ENCODE measurements at places on chromosomes 1 and 21.

GRCh38 chr1:234600418-234601281 is 9.3 kb downstream of the IRF2BP2 start:
- DNase-seq = no peak

DNA sequence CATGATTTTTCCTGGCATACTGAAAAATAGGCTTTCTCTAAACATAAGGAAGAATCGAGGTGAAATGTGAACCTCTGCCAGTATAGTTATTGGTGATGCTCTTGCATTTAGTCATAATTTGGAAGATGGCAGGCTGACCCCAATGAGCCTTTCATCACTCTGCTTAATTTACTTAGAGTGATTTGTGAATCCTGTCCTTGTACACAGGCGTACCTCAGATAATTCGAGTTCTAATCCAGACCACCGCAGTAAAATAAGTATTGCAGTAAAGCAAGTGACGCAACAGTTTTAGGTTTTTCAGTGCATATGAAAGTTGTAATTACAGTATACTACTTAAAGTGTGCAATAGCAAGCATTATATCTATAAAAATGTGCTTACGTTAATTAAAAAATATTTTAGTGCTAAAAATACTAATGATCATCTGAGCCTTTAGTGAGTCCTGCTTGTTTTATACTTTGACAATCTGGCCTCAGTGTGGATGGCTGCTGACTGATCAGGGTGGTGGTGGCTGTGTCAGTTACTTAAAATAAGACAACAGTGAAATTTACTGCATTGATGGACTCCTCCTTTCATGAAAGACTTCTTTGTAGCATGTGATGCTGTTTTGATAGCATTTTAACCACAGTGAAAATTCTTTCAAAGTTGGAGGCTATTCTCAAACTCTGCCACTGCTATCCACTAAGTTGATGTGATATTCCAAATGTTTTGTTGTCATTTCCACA is 1.7 kb downstream of the PKNOX1 start:
- DNase-seq = no peak

DNA sequence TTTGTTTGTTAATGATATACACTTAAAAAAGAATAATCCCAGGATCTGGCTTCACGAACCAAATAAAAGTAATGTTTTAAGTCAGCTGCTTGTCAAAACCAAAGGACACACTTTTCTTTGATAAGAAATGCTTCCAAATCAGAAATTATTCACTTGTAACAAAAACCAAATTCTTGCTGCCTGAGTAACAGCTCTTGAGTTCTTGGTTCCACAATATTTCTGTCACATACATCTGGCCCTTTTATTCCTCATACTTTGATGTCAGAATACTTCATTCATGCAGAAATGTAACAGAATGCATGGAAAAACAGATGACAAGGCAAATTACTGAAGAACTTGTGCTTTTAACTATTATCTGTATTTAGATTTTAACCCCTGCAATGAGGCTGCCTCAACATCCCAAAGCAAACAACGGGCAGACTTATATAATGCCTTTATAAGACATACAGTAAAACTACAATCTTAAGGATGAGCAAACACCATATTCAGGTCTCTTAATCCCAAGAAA is 1.5 kb downstream of the VAMP4 start:
- no peak for DNase-seq

DNA sequence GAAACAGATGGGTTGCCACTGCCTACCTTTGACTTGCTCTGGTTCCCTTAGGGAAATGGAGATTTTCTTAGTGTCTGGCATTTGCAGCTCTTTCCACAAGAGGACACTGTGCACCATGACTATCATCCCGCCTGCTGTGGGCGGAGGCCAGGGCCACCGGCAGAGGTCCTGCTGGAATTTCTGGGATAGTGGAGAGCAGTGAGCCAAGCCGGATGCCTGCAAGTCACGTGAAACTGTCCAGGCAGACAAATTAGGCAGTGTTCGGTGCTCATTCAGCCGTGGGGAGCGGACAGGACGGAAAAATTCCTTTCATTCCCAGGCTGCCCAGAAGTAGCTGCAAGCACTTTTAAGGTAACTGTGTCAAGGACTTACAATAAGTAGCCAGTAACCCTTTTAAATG is 43.4 kb downstream of the IGSF5 start:
- peak; percentile 53 for DNase-seq

DNA sequence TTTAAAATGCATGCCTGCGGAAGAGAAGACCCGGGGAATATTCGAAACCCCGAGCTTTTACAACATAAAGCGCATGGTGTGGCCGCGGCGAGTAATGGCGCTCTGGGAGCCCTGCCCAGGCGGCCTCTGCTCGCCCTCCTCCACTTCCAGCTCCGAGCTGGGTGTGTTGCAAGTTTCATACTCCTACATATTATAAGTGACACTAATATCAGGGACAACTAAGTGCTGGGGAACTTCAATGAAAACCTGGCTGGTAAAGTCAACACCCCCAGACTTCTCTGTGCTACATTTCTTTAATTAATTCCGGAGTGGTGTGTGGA is 11.8 kb downstream of the SIM2 start:
- DNase-seq = no peak

GRCh38 chr1:71002709-71003475 is 44.7 kb downstream of the PTGER3 start:
- no peak for DNase-seq

- DNase-seq = no peak
Measured at GRCh38 chr1:35810096-35810881, 2.5 kb downstream of the AGO4 start.

DNA sequence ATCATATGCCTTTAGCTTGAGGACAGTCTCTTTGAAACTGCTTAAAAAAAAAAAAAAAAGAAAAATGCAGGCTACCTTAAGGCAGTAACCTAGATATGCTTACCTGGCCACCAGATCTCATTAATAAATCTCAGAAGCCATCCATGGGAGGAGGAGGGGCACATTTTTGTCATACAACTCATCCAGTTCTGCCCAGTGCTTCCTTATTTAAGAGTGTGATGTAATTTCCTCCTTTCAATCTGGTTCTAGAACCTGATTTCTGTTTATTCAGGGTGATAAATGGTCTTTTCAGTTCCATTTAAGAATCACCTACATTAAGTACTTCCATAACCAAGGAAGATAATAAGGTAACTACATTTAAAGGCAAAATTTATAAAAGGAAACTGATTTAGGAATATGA is 6.1 kb downstream of the ERRFI1 start:
- no peak for DNase-seq

- DNase-seq = no peak
Measured at GRCh38 chr1:152768847-152769533, 6.0 kb upstream of the LCE1F start.

- DNase-seq = no peak
Measured at GRCh38 chr1:233627376-233627775, 13.5 kb downstream of the KCNK1 start.

DNA sequence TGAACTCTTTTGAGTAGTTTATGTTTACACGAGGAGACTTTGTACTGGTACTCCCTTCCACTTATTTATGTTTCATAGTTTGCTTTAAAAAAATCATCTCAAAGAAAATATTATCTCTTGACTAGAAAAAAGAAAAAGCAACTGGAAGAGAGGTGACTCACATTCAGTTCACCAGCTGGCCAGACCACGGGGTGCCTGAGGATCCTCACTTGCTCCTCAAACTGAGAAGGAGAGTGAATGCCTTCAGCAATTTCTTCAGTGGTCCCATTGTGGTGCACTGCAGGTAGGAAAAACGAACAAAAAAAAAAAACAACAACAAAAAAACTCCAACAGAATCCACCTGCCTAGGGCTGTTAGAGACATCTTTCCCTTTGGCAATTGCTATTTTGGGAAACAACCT is 102.9 kb downstream of the PTPRC start:
- no peak for DNase-seq

DNA sequence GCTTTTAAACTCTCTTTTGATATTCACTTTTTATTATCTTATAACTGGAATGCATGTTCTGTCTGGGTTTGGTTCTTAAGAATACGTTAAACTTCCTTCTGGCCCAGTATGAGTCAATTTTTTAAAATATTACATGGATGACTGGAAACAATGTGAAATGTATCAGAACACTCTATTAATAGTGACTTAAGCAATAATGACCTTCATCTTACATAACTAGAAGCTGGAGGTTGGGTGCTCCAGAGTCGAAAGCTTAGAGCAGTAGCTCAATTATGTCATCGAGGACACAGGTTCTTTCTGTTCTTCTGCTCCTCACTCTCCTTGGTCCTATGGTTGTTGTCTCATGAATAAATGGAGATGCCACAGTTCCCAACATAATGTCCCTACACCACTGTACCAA is 91.6 kb upstream of the FOXD3 start:
- DNase-seq = no peak

- DNase-seq = no peak
Measured at GRCh38 chr1:100232156-100232555, 17.5 kb downstream of the DBT start.

- no peak for DNase-seq
Measured at GRCh38 chr1:20266642-20267041, 24.0 kb upstream of the VWA5B1 start.

- DNase-seq = no peak
Measured at GRCh38 chr1:4108758-4109627, 208.9 kb upstream of the C1orf174 start.

DNA sequence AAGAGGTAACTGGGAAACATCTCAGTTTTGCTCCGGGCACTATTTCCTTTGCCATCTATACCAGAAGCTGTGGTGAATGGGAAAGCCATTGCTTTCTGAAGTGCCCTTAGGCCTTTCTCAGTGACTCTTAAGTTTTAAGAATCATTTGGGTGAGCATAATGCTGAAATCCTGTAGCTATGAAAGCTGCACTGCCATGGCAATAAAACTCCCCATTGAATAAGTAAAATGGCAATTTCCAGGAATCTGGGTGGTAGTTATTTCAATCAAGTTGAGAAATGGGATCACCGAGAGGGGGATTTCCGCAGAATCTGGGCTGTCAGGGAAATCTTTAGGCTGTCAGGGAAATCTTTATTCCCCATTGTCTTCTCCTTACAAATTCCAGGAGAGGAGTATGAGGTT is 26.8 kb upstream of the MACF1 start:
- DNase-seq = no peak

DNA sequence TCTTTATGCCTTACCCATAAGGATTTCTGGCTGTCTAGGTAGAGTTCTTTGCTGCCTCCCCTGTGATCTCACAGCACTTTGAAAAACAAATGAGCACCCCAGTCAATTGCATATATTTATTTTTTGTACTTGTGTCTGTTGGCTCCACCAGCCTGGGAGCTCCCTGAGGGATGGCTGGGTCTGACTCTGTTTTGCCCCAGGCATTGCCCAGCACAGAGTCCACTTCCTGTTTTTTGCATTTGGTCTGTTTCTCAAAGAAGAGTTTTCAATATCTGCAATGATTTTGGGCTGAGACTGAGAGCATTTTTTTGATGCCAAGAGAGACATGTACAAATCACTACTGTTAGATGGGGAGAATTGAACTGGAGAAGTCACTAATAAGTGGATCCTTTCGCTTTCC is 125.0 kb downstream of the FOXD2 start:
- no peak for DNase-seq

DNA sequence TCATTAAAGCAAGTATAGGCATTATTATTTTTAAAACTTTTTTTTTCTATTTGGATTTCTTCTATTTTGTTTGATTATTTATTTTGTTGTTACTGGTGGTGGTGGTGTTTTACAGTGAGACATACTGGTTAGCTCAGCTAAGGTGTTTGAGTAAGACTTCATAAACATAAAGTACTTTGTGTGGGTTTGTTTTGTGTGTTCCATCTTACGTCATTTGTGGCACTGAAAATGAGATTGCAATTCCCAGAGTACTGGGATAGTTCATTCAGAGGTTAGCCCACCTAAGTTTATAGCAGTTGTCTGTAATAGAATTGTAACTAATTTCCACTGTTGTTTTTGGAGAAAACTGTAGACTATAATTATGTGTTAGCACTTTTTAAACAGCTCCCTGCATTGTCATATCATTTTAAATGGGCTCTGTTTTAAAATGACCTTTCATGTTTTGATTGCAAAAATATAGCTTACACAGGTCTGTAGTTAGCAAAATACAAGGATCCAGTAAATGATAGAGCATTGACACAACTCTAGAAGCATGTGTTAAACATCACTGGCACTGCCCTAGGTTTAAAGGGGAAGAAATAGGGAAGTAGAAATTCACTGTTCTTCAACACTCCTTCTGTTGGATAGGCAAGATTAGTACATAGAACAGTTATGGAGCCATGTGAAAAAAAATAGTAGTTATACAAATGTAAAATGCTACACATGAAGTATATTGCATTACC is 171.7 kb downstream of the NFIA start:
- no peak for DNase-seq

DNA sequence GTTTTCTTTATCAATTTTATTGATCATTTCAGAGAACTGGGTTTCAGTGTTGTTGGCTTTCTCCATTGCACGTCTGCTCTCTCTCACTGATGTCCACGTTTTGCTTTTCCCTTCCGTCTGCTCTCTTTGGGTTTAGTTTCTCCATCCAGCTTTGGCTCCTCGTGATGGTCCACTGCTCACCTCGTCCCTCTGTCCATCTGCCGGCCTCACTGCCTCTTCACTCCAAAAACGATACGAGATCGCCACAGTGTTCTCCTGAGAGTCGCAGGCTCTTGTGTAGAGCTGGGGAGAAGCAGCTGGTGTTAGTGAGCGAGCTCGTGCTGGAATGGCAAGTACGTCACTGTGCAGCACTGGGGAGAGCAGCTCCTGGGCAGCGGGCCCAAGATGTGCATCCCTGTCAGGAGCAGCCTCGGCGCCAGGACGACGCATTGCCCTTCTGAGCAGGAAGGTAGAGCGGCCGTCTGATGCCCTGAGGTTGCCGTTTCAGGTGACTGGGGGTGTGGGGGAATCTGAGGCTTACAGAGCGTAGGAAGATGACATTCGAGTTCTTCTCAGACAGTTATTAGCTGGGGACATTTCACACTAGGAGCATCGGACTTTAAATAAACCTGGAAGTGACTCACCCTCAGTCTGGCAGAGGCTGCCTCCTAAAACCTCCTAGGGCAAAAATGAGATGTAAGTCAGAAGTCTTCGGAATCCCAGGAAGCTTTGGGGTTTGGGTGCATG is 31.4 kb upstream of the PCBP3 start:
- DNase-seq = peak; percentile 61

GRCh38 chr1:19477284-19478249 is 7.8 kb downstream of the CAPZB start:
- DNase-seq = no peak

DNA sequence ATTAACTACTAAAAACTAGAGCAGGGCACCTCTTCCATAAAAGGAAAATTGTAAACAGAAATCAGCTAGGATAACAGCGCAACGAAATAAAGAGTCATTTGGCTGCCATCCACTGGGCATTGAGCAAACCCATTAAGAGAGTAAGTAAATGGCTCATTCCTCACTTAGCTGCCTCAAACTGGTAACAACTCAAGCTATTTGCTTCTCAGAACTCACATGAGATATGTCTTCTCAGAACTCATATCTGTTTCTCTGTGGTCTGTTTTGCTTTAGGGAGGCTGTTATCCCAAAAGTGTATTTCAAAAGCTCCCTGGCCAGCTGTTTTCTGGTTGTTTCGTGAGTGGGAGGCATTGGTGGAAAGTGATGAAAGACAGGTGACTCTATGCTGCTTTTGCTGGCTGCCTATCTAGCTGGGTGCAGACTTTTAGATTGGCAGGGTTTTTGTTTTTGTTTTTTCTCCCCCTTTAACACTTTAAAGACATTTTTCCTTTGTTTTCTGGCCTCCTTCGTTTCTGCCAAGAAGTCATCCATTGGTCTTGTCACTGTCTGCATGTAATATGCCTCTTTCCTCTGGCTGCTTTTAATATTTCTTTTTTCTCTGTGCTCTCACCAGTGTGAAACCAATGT is 269.2 kb upstream of the RGS18 start:
- DNase-seq = no peak

- DNase-seq = no peak
Measured at GRCh38 chr1:181493166-181493565, 9.8 kb downstream of the CACNA1E start.

- no peak for DNase-seq
Measured at GRCh38 chr1:89603651-89604413, 29.1 kb upstream of the LRRC8C start.
